ENCODE measurements at places on chromosomes 5 and 9.

- no peak for DNase-seq
Measured at GRCh38 chr5:158383486-158383885, 524.5 kb upstream of the CLINT1 start.

DNA sequence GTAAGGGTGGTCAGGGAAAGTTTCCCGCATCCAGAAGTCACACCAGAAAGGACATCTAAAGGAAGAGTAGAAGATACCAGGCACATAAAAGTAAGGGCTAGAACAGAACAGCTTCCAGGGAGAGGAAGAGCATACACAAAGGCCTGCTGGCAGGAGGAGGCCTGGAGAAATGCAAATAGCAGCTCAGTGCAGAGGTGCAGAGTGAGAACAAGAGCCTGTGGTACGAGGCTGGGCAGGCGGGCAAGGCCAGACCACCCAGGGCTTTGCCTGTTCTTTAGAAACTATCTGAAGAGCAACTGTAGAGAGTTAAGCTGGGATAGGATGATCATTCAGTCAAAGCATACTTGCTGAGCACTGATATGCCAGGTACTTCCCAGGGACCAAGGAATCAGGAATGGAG lies 115.3 kb downstream of the DROSHA start:
- no peak for DNase-seq

GRCh38 chr9:131992906-131993657 lies 86.6 kb downstream of the MED27 start:
- no peak for DNase-seq

- DNase-seq: no peak
Measured at GRCh38 chr5:88049156-88049555, 219.5 kb downstream of the TMEM161B start.

- DNase-seq: no peak
Measured at GRCh38 chr5:133259199-133259997, 207.6 kb downstream of the HSPA4 start.

DNA sequence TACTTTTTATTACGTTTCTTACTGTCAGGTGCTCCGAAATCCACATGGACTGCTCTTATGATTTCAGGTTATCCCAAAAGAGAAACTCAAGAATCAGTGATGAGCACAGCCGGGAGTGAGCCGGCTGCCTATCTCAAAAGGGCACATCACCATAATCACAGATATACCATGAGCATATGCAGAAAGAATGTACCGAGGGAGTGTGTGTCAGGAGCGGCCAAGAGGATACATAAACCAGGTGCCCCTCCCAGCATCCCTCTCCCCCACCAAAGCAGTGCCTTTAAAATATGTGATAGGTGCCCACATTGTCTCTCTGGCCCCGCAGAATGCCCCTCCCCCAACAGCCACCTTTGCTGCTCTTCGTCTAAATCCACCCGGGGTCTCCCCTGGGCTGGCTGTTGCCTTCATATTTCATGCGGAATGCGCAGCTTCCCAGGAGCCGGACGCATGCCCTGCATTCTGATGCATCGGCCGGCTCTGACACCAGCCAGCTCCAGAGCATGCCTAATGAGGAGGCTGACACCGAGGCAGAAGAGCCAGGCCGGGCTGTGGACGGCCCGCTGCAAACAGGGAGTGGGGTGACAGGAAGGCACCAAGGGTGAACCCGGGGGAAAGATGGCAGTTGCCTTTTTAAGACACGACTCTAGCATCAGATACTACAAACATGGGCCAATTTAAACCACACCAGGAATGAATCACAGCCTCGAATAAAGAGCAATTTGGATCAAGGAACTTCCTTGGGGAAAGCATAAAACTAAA lies 652.3 kb downstream of the BNC2 start:
- no peak for DNase-seq

GRCh38 chr9:27086818-27087680 lies 22.0 kb upstream of the TEK start:
- no peak for DNase-seq

DNA sequence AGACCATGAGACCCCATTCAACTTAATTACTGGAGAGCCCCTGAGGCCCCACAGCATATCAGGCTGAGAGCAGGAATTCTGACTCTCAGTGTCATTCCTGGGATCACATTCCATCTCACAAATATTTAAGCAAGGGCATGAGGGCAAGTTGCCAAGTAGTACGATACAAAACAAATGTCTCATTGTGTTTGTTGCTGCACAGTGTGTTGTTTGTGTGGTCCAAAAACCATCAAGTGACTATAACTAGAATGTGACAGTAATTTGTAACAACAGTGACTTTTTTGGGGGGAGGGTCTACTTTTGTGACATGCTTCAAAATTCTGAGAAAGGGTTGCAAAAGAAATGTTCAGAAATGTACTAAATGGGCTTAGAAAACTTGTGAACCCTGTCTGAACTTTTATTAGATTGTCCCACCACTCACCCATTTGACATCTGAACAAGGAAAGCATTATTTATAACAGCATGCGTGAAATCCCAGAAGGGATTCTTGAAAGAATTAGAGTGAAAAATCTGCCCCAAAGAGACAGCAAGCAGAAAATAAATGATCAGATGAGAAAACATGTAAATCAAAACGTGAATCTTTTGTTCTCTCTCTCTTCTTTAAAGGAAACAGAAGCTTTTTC lies 347.0 kb downstream of the NTRK2 start:
- DNase-seq: no peak

GRCh38 chr9:110620726-110621125 lies 41.2 kb upstream of the SVEP1 start:
- no peak for DNase-seq

DNA sequence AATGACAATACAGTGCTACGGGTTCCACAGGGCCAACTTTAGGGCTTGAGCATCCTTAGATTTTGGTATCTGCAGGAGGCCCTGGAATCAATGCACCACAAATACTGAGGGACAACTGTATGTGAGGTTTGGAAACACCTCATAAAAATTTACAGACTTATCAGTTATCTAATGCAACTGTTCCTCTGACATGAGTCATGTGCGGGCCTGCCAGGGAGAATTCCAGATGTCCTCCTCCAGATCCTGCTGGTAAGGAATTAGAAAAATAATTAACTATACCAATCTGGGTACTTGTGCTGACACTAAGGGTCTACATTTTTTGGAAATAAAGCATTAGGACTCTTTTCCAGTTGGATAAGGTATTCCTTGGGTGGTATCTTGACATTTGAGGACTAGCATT lies 333.3 kb downstream of the ARRDC3 start:
- no peak for DNase-seq

DNA sequence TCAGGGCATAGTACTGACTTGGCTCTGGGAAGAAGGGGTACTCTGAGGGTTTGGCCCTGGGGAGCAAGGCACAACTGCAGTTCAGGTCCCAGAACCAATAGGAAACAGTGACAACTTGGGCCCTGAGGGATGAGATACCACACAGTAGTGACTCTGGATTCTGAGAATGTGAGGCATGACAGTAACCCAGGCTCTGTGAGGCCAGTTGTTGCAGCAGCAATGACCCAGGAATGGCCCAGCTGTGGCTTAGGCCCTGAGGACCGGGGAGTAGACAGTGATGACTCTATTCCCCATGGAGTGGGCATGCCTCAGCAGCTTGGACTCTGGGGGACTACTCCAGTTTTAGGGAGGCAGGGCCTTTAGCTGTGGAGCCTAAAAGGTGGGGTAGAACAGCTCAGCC lies 21.5 kb upstream of the NFIL3 start:
- no peak for DNase-seq

DNA sequence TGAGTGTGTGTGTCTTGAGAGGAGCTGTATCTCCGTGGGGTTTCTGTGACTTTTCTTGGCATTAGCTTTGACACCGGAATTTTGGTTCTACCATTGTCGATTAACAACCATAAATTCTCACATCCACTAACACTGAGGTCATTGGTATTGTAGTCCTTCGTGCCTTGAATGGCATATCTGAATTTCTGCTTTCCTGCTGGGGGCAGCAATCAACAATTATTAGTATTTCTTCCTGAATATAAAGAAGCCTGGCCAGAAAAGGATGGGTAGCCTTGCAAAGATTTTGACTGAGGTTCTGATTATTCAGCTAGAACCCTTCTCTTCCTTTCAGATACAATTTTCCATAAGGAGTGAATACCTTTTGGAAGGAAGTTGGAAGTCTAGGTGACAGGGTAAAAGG lies 33.5 kb upstream of the SHOC1 start:
- no peak for DNase-seq

DNA sequence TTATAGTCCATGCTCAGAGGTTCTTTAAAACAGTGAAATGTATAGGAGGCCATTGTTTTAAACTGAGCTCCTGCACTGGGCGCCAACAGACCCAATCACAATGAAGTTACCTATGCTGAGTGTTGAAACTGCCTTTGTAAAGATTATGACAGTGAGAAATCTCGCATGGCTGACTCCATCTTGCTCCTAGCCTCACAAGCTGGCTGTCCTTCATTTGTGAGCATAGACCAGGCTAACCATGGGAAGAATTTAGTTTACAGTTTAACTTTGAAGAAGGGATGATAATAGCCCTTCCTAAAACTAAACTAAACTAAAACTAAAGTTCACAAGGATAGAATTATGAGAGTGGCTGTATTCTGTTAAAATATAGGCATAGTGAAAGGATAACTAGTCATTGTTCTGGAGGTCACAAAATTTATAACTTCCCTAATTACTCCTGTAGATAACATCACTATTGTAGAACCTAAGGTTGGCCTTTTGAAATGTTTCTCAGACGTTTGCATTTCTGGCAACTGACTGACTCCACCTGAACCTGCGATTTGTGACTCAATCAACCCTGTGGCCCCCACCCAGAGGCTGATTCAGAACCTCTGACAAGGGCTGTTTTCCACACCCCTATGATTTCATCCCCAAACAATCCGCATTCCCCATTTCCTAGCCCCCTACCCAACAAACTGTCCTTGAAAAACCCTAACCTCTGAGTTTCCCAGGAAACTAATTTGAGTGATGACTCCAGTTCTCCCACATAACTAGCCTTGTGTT lies 59.1 kb downstream of the HMHB1 start:
- no peak for DNase-seq

DNA sequence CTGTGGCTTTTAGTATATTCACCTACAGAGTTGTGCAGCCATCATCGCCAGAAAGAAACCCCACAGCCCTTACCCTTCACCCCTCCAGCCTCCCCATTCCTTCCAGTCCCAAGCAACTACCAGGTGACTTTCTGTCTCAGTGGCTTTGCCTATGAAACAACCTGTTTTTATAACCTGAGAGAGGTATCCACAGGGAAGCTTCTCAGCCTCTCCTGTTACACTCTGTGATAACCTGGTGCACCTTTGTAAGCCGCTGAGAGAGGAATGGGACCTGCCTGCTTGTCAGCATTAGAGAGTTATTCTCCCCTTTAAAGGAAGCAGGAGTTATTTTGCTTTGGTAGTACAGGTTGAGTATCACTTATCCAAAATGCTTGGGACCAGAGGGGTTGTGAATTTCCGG lies 93.6 kb downstream of the TRIO start:
- DNase-seq: no peak

DNA sequence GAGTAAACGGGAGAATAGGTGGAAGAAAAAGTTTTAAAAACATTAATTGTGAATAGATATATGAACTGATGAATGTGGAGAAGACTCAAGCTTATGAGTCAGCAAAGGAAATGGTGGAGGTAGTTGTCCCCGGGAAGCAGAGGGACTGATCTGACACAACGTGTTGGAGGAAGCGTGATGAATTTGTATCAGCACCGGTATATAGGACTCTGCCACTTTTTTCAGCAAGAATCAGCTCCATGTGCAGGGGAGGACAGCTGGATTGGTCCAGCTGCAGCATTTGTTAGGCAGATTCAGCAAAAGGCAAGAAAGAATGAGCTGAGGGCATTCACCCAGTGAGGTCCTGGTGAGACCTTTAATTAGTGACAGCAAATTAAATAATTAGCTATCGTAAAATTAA lies 276.0 kb downstream of the TENT4A start:
- DNase-seq: no peak

- DNase-seq: no peak
Measured at GRCh38 chr5:52328220-52328806, 459.4 kb upstream of the ITGA1 start.

DNA sequence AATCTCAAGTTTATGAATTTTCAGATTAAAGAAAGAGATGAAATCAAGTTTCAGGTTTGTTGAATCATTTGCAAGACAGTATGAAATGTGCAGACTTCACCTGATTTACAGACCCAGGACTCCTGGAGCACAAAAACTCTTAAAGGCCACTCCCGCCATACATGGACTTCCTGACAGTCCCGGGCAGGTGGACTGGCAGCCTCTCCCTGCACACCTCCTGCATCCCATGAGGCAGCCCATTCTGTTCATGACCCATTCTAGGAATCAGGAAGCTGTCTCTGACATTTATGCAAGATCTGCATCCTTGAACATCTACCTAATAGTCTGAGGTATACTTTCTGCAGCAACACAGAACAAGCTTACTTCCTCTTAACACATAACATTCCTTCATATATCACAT lies 5.9 kb downstream of the DDX31 start:
- no peak for DNase-seq

DNA sequence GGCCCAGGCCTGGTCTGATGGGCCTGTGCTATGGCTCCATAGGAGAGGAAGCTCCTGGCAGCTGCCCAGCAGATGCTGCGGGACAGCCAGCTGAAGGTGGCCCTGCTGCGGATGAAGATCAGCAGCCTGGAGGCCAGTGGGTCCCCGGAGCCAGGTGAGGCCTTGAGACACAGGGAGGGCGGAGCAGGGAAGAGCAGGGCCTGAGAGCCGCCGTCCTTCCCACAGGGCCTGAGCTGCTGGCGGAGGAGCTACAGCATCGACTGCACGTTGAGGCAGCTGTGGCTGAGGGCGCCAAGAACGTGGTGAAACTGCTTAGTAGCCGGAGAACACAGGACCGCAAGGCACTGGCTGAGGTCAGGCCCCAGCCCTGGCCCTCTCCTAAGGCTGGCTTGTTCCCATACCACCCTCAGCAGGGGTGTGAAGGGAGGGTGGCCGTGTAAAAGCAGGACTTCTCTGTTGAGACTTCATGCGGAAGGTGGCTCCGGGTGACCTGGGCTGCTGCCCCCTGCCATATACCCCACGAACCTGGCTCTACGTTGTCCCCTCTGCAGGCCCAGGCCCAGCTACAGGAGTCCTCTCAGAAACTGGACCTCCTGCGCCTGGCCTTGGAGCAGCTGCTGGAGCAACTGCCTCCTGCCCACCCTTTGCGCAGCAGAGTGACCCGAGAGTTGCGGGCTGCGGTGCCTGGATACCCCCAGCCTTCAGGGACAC lies 4.5 kb downstream of the PKN3 start:
- no peak for DNase-seq

DNA sequence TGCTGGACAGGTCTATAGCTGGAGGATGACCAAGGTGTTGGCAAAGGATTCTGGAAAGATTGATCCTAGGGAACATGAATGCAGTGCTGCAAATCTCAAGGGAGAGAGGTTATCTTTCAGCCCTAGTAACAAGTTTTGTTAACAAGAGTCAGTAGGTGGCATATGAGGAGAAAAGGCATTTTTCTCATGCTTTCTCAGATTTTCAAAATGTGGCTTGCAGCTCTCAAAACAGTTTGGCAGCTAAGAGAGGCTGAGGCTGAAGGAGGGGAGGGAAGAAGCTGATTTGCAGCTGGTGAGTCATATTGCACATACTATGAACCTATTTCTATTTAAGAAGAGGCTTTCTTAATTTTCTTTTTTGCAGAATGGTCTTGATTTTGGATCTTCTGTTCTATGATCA lies 64.3 kb upstream of the PCA3 start:
- DNase-seq: no peak

- DNase-seq: no peak
Measured at GRCh38 chr5:73442996-73443627, 5.5 kb downstream of the FOXD1 start.
